Hematopoietic multipotent progenitor cell treated with erythropoietin and hydrocortisone succinate and interleukin-3 and kit ligand, for 4 days (in vitro differentiated cells): ENCODE measurements at places on chromosomes 16 and 17.

DNA sequence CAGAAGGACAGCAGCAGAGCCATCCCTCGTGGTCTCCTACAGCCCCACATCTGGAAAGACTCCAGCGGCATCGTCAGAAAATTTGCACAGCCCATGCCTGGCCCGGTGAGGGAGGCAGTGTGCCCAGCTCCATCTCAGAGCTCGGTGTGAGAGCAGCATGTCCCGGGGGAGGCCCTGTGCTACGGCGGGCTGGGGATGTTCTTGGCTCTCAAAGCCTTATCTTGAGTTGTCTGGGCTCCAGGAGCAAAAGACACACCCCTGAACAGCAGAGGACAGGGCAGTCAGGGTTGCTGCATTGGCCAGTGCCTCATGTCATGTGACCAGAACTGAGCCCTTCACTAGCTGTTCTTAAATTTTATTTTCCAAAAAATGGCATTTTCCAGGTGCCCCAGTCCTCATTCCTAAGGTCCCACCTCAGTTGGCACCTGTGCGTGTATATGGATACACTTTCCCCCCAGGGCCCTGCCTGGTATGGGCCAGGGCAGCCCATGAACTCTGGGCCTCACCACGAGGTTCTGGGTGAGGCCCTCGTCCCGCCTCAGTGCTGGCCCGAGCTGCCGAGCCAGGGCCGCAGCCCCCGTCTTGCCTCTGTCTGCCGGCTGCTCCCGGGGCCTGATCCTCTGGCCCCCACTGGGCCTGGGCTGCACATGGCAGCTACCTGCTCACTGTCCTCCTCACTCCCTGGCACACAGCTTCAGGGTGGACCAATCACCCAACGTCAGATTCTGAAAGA is 3.0 kb downstream of the NUDT16L1 start:
- no peak for DNase-seq

DNA sequence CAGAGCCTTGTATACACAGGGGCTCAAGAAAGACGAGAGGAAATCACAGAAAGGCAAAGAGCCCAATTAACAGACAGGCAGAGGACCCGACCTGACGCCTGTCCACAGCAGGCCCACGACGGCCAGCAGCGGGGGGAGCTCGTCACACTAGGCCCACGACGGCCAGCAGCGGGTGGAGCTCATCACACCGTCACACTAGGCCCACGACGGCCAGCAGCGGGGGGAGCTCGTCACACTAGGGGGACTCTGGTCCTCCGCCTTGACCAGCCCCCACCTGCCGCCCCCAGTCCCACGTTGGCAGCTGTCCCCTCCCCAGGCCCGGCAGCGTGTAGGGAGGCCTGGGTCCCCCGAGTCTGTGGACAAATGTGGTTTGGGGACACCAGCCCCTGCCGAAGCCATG is 23.7 kb upstream of the GNG13 start:
- no peak for DNase-seq

DNA sequence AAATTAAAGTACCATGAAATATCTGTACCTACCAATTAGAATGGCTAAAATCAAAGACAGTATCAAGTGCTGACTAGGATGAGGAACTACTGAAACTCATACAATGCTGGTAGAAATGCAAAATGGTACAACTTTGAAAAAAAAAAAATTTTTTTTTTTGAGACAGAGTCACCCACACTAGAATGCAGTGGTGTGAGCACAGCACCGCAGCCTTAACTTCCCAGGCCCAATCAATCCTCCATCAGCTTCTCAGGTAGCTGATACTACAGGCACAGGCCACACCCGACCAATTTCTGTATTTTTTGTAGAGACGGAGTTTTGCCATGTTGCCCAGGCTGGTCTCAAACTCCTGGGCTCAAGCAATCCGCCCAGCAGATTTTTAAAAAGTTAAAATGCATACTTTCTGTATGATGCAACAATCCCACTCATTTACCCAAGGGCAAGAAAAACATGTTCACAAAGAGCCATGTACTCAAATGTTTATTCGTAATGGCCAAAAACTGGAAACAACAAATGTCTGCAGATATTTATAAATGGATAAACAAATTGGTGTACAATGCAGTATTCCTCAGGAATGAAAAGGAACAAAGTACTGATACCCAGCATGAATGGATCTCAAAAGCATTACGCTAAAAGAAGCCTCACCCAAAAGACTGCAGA is 8.7 kb downstream of the SMURF2 start:
- no peak for DNase-seq

- DNase-seq, result no peak
These were observed 49.9 kb downstream of the RBFOX1 start for GRCh38 chr16:7382521-7382920.

GRCh38 chr16:54546521-54546920 is 259.9 kb upstream of the IRX3 start:
- no peak for DNase-seq
